ENCODE measurements at places on chromosomes 6 and 20.

GRCh38 chr6:128259730-128260685 is 260.4 kb downstream of the PTPRK start:
- no peak for DNase-seq

DNA sequence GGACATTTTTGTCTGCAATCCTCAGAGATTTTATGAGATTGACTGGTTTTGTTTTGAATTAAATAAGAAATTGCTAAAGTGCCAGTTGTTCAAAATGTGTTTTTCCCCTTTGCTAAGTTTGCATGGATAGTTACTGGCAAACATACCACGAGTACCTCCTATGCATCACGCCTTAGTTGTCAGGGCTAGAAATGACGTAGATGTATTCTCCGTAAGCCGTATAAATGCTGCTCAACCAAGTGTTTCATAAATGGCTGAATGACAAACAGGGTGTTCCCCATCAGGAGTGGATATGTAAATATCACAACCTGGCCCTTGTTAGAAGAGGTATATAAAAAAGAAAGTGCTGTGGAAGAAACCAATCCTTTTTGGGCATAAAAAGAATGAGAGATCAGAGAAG is 341.1 kb upstream of the ZFP64 start:
- no peak for DNase-seq

- no peak for DNase-seq
Observed at GRCh38 chr6:150761771-150762170, 103.7 kb upstream of the MTHFD1L start.

- DNase-seq = no peak
Observed at GRCh38 chr20:25032478-25033264, 25.3 kb downstream of the ACSS1 start.

DNA sequence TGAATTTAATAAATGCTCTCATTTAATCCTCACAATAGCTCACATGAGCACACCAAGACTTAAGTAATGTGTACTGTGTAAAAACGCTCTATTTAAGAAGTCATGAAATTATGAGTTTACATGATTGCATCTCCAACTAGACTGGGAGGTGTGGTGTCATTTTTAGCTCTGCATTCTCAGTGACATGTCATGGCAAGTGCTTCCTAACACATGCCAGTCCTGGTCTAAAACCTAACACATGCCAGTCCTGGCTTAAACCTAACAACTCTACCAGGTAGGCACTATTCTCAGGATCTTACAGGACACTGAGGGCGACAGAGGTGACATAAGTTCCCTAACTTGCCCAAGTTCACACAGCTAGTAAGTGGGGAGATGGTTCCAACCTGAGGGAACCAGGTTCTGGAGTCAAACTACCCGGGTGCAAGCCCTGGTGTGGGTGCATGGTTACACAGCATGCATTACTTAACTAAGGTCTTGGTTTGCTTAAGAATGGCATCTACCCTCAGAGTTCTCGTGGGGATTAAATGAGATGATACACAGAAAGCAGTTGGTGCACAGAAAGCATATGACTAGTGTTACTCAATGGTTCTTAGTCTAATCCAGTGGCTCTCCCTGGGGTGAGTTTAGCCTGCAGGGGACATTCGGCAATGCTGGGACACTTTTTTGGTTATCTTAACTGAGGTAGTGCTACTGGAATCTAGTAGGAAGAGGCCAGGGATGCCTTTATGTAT is 14.7 kb downstream of the CLDN20 start:
- DNase-seq = no peak

- no peak for DNase-seq
Observed at GRCh38 chr6:121764493-121764892, 329.0 kb downstream of the GJA1 start.

DNA sequence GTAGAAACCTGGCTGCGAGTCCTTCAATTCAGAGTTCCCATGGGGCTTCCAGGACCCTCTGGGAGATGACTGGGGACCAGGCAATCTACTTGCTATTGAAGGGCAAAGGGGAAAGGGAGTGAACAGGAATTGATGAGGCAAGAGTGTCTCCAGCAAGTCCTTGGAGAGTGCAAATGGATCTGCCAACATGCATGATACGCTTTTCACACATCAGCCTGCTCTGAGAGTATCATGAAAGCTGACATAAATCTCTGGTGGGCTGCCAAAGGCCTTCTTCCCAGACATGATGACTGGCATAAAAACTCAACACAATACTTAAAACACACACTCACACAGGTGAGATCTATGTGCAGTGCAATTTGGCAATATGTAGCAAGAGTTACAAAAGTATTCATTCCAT is 759.1 kb downstream of the PTPRT start:
- DNase-seq = no peak

DNA sequence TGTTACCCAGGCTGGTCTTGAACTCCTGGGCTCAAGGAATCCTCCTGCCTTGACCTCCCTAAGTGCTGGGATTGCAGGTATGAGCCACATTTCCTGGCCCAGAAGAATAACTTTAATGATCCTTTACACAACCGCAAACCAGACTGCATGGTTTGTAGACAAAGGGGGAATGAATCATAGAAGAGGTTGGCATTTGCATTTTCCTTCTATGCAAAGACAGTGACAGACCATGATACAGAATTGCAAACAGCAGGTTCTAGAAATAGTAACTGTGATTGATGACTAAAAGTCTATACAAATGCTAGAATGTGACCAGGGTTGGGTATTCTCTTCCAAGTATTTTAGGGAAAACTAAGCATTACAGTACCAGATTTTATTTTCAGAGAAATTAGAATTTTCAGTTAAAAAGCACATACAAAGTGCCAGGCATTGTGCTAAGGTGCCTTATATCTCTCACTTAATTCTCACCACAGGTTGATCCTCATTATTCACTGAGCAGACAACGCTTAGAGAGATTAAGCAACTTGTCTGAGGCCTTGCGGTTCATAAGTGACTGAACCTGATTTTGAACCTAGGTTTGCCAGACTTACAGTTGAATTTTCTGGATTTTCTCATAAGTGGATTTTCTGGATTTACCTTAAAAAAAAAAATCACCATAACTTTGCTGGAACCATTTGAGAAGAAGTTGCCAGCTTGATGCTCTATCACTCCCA is 146.6 kb downstream of the ZFAND3 start:
- peak; percentile 5 for DNase-seq
